ENCODE measurements at places on chromosomes 13 and 19.

- no peak for DNase-seq
These were observed 18.4 kb upstream of the MYCBP2 start for GRCh38 chr13:77345150-77345780.

DNA sequence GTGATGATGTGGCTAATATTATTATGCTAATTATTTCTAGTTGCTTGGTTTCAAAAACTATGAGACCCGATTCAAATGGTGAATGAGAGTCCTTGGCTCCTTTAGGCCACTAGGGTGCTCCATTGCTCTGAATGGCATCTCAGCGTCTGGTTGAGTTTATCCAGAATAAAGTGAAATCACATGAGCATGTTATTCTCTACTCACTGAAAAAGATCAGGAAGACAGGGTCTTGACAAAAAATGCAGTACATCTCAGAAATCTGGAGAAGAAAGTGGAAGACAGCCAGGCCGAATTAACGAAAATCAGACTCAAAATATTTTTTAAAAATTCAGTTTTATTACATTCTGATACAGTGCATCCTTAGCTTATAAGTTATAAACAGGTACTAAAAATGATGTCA lies 516.2 kb downstream of the MYO16 start:
- DNase-seq = peak; percentile 19

GRCh38 chr13:78680576-78681350 lies 21.8 kb upstream of the OBI1 start:
- no peak for DNase-seq

DNA sequence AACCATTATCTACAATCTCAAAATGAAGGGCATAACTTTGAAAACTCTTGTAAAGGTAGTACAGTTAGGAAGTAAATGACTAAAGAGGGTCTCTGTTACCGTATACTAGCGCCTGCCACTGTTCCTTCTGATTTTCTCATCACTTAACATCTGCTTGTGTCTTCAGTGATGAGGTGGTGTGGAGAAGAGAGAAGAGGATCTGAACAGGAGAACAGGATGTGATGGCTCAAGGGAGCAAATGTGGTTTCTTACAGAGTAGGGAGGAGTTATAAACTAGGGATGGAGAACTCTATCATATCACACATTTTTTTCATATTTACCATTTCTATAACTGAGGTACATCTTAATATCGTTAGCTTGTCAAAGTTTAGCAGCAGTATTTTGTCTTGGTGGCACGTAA lies 1.1 kb downstream of the KCTD4 start:
- DNase-seq = no peak

- DNase-seq = no peak
These were observed 1.1 kb downstream of the VSTM2B start for GRCh38 chr19:29526730-29527499.

GRCh38 chr13:60162096-60162495 lies 1.6 kb downstream of the DIAPH3 start:
- no peak for DNase-seq

GRCh38 chr13:67967031-67967430 lies 736.9 kb upstream of the PCDH9 start:
- DNase-seq = no peak

DNA sequence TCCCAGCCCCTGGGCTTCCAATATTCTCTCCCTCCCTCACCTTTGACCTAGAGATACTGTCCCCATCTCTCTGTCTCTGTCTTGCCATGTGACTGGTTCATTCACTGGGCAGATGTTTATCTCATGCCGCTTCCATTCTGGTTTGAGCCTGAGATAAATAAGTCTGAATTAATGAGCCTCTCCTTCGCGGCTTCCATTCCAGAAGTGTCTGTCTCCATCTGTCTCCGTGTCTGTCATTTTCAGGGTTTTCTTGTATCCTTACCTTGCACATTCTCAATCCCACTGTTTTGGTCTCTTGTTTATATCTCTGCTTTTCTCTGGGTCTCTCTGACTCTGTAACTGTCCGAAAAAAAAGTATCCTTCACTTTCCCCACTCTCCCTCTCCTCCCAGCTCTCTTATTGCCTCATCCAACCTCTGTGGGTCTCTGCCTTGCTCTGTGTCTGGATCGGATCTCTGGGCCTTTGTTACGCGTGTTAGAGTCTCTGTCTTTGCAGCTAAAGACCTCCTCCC lies 4.3 kb downstream of the SPHK2 start:
- no peak for DNase-seq

- DNase-seq = no peak
These were observed 522.1 kb downstream of the SUCLA2 start for GRCh38 chr13:47478985-47479384.

All from hypothalamus (tissue), 51 donors.